ENCODE measurements at places on chromosomes 2 and 18. TPM values are rescaled to one million over a fixed set of nuclear protein-coding genes. Genes with fewer than 3 reads are reported as not detected.

- H3K27me3 ChIP-seq, result no peaks in the 10 kb centered on the region
- no peak overlapping the region for H3K4me3 ChIP-seq
- no peaks in the 10 kb centered on the region for H3K36me3 ChIP-seq
Measured at GRCh38 chr18:61785588-61785987, 107.2 kb downstream of the RNF152 start.

DNA sequence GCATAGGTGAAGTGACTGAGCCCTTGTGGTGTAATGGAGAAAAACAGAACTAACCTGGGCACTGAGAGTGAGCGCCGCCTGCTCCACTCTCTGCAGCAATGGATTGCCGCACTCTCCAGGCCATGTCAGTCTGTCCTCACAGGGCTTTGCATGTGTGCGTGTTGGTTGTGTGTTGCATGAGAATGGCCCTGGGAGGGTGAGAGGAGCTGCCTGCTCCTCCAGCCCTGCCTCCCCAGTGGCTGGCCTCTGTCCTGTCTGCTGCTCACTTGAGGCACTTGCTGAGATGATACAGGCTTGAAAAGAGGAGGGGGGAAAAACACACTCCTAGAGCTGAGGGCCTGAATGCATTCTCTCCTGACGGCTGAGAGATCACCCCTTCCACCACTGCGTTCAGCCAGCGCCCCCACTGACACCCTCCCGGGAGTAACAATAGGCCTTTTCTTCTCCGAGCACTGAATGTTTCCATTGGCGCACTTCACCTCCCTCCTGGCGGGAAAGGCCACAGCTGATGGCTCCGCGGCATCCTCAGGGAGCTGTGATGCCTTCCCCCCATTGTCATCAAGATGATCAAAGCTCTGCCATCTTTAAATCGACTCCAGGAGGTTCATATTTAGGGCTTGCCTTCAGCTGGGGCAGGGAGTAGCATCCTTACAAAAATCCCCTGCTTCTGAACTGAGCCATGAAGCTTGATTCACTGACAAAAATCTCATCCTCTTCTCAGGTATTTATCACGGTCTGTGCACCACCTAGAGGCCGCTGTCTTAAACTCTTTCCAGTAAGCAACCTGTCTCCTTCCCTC is 49.9 kb upstream of the DAPL1 start:
- no peak overlapping the region for H3K4me3 ChIP-seq
- no peak overlapping the region for H3K27ac ChIP-seq
- no peak for DNase-seq
- no peaks in the 10 kb centered on the region for H3K36me3 ChIP-seq
- H3K4me1 ChIP-seq, result no peaks in the 10 kb centered on the region

Gene TMEM247
- not detected for total RNA-seq

DNA sequence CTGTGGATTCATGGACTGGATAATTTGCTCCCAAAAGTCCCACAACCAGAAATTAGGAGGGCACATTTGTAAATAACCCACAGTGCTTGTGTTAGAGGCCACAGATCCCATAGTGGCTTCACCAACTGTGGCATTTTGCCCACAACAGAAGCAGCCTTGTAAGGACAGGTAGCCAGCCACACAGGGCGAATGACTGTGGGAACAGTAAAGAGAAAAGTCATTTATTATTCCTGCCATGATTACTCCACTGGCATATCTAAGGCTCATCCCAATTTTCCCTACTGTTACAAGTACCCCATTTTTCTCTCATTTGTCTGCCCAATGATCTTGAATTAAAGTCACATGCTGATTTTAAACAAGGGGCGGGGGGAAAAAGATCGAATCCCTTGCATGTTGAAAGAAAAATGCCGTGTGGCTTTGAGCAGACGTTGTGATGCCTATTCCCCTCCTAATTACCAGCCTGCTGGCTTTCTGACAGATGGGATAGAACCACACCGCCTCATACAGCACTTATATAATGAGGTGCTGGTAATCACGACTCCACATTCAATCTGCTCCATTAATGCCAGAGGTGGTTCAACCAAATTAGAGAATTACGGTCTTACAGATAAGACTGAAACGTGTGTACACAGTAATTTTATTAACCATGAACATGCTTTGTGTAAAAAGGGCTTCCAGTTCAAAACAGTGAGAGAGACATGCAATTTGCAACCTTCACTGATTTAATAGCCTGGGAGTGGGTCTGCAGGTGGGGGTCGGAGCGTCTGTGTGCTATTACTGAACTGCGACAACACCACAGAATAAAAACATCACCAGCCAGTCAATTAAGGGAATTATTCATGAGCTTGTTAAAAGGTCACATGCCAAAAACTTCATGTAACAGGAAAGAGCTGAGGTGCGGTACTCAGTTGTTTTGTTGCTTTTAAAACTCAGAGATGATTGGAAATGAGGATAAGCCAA is 196.0 kb downstream of the TMEM163 start:
- H3K4me1 ChIP-seq, result no peaks in the 10 kb centered on the region
- no peaks in the 10 kb centered on the region for H3K36me3 ChIP-seq
- no peaks in the 10 kb centered on the region for H3K27me3 ChIP-seq
- no peak overlapping the region for H3K27ac ChIP-seq
- no peak for DNase-seq

GRCh38 chr18:80157708-80158343 is 48.8 kb downstream of the ADNP2 start:
- no peak overlapping the region for H3K27ac ChIP-seq
- H3K27me3 ChIP-seq, result no peaks in the 10 kb centered on the region
- no peaks in the 10 kb centered on the region for H3K36me3 ChIP-seq

Gene GALNT5
- 7.8 TPM for total RNA-seq

GRCh38 chr18:21820033-21820810 is 79.6 kb downstream of the MIB1 start:
- H3K27ac ChIP-seq, result no peak overlapping the region
- no peak for DNase-seq
- H3K36me3 ChIP-seq, result peaks cover 3% of the 10 kb centered on the region
- H3K4me3 ChIP-seq, result no peak overlapping the region

Gene RPRM
- not detected for total RNA-seq

GRCh38 chr2:96507957-96508520 is 2.9 kb upstream of the NEURL3 start:
- H3K36me3 ChIP-seq, result no peaks in the 10 kb centered on the region
- peak; percentile 81 for DNase-seq
- H3K4me3 ChIP-seq, result peak overlapping the region; percentile 53
- H3K27ac ChIP-seq, result no peak overlapping the region
- peaks cover 18% of the 10 kb centered on the region for H3K4me1 ChIP-seq
- no peaks in the 10 kb centered on the region for H3K27me3 ChIP-seq

Gene GALNT3
- total RNA-seq, result 22.2 TPM

- no peak for DNase-seq
- no peaks in the 10 kb centered on the region for H3K27me3 ChIP-seq
- no peak overlapping the region for H3K27ac ChIP-seq
- peaks cover 15% of the 10 kb centered on the region for H3K4me1 ChIP-seq
- H3K4me3 ChIP-seq, result no peak overlapping the region
Measured at GRCh38 chr18:9177466-9177865, 40.9 kb downstream of the ANKRD12 start.

Gene PROC
- total RNA-seq, result 6.3 TPM

- H3K4me1 ChIP-seq, result no peaks in the 10 kb centered on the region
- H3K27ac ChIP-seq, result peak overlapping the region; percentile 32
- no peaks in the 10 kb centered on the region for H3K27me3 ChIP-seq
- no peaks in the 10 kb centered on the region for H3K36me3 ChIP-seq
Measured at GRCh38 chr2:162244541-162245031, 1.3 kb upstream of the FAP start.

DNA sequence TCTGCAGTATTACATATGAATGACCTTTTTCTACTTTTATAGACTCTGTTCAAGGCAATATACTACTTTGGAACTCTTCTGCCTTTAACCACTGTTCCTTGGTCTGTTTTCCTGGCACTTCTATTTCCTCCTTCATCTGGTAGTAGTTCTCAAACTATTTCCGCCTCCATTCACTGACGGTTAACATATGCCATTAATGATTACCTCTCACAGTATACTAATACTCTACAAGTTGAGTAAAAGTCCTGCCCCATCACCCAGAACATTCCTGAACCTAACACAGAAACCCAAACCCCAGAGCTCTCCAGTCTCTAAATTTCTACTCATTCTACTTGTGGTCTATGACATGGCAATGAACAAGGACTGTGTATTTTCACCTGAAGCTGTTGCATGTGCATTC is 4.5 kb downstream of the GFPT1 start:
- peak overlapping the region; percentile 1 for H3K27ac ChIP-seq
- no peaks in the 10 kb centered on the region for H3K27me3 ChIP-seq
- no peak overlapping the region for H3K4me3 ChIP-seq
- DNase-seq, result no peak
- H3K4me1 ChIP-seq, result no peaks in the 10 kb centered on the region

GRCh38 chr2:207876842-207877535 is 107.3 kb upstream of the FZD5 start:
- no peaks in the 10 kb centered on the region for H3K36me3 ChIP-seq
- no peak for DNase-seq
- H3K4me1 ChIP-seq, result no peaks in the 10 kb centered on the region

GRCh38 chr18:26215247-26215970 is 10.8 kb upstream of the TAF4B start:
- H3K4me1 ChIP-seq, result peaks cover 5% of the 10 kb centered on the region
- H3K4me3 ChIP-seq, result no peak overlapping the region
- no peaks in the 10 kb centered on the region for H3K36me3 ChIP-seq
- no peaks in the 10 kb centered on the region for H3K27me3 ChIP-seq
- no peak for DNase-seq

GRCh38 chr2:9017411-9017810 is 13.9 kb upstream of the MBOAT2 start:
- no peak for DNase-seq
- H3K4me3 ChIP-seq, result no peak overlapping the region
- H3K36me3 ChIP-seq, result no peaks in the 10 kb centered on the region
- H3K4me1 ChIP-seq, result no peaks in the 10 kb centered on the region
- H3K27ac ChIP-seq, result no peak overlapping the region

GRCh38 chr2:171210864-171211431 is 50.3 kb upstream of the TLK1 start:
- no peaks in the 10 kb centered on the region for H3K36me3 ChIP-seq
- H3K4me3 ChIP-seq, result no peak overlapping the region
- peak; percentile 51 for DNase-seq
- H3K27ac ChIP-seq, result peak overlapping the region; percentile 35
- no peaks in the 10 kb centered on the region for H3K27me3 ChIP-seq
- H3K4me1 ChIP-seq, result no peaks in the 10 kb centered on the region

GRCh38 chr18:60096428-60096827 is 196.6 kb downstream of the PMAIP1 start:
- H3K4me1 ChIP-seq, result no peaks in the 10 kb centered on the region
- DNase-seq, result no peak
- no peak overlapping the region for H3K4me3 ChIP-seq
- H3K36me3 ChIP-seq, result no peaks in the 10 kb centered on the region

Gene CRYGD
- not detected for total RNA-seq

DNA sequence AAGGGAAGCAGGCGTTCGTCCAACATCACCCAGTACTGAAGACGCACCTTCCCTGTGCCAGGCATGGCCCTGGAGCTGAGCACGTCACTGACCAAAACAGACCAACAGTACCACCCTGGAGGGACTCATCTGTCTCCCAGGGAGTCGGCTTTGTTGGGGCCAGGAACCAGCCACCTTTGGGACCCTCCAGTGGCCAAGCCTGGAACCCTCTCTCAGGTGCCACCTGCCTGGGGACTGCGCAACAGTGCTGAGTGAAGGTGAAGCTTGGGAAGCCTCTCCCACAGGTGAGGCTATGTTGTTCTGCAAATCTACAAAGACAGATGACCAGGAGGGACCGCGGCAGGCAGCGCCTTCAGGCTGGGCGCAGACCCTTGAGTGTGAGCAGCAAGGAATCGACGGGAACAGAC is 91.4 kb upstream of the OTOS start:
- no peaks in the 10 kb centered on the region for H3K4me1 ChIP-seq
- no peak overlapping the region for H3K27ac ChIP-seq
- H3K27me3 ChIP-seq, result no peaks in the 10 kb centered on the region
- peak; percentile 41 for DNase-seq
- H3K4me3 ChIP-seq, result no peak overlapping the region
- no peaks in the 10 kb centered on the region for H3K36me3 ChIP-seq

DNA sequence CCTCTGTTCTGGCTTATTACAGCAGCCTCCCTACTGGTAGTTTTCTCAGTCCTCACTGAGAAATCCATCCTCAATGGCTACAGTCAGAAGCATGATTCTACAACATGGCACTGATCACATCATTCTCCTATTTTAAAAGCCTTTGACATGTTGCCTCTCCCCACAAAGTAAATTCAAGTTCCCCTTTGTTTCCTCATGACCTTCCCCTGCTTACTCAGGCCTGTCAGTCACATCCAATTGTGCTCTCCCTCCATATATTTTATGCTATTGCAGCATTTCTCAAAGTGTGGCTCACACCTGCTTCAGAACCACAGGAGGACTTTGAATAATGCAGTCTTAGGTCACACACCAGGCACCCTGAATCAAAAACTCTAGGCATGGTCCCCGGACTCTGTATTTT is 124.6 kb downstream of the SPOPL start:
- no peaks in the 10 kb centered on the region for H3K27me3 ChIP-seq
- H3K4me1 ChIP-seq, result no peaks in the 10 kb centered on the region
- H3K4me3 ChIP-seq, result no peak overlapping the region
- no peak for DNase-seq
- no peak overlapping the region for H3K27ac ChIP-seq

DNA sequence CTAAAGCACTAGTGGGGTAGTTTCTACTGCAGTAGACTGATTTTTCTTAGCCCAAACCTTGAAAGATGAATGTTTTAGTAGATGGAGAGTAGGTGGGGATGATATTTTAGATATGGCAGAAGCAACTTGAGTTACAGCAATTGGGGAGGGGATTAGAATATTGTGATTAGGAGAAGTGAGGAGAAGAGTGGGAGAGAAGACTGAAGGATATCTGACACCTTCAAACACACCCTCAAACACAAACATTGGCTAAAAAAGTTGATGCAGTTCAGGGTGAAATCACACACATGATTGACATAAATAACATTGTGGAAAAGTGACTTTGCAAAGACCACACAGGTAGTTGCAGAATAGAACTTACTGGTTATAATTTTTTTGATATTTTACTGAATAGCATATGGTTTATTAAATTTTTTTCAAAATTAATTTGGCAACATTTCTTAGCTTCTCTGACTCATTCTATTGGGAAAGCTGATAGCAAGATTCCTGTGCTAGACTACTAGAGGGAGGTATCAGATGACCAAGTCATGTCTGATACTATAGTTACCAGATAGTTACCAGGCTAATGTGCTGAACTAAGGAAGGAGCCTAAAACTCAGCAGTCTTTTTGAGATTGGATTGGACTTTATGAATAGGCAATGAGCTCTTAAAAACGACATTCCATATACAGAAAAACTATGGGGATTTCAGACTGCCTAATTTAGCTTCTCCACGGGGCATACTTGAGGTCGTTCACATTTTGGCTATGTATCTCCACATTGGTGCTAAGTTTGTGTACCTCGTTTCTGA is 73.0 kb downstream of the ACTR3 start:
- no peak overlapping the region for H3K4me3 ChIP-seq
- H3K27ac ChIP-seq, result no peak overlapping the region
- H3K27me3 ChIP-seq, result no peaks in the 10 kb centered on the region
- DNase-seq, result no peak
- H3K4me1 ChIP-seq, result no peaks in the 10 kb centered on the region

DNA sequence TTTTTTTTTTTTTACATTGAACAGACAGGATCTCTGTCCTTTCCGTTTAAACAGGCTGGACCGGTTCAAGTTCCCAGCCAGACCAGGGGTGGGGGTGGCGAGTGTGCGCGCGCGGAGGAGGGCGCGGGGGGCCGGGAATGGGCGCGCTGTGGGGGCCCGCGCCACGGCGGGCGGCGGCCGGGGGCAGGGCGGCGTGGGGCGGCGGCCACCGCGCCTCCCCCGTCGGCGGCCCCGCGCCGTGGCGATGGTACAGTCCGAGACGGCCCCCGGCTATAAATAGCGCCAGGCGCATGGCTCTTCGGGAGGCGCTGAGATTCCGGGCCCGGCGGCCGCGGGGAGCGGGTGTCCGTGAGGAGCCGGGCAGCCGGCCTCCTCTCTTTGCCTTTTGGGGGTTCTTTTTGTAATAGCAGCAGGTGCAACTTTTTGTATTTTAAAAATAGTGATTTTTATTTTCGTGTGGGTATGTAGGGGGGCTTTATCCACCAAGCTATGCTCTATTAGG is 430 bp upstream of the CELF4 start:
- H3K27ac ChIP-seq, result no peak overlapping the region
- peaks cover 29% of the 10 kb centered on the region for H3K27me3 ChIP-seq

Measured in Peyer's patch (tissue), 4 donors.